ENCODE measurements at places on chromosomes 4 and X.

GRCh38 chr4:111693758-111694157 lies 451.5 kb upstream of the FAM241A start:
- no peak for DNase-seq

DNA sequence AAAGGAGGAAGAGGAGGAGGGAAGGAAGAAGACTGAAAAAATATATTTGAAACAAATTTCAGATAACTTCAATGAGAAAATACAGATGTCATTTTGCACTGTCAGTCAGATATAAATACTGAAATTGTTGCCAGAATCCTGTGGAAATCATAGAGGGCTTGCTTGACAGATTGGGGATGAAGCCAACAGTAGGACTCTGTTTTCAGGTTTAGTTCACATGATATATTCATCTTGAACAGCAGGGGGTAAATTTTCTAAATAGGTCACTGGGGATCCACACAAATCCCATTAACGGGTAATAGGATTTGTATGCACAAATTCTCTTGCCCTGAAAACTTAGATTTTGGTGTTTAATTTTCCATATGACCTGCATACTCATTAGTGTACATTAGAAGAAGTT lies 103.3 kb upstream of the PCDH18 start:
- DNase-seq, result no peak

- DNase-seq, result peak; percentile 27
These were observed 4.5 kb upstream of the PLCXD1 start for GRCh38 chrX:276581-277201.

GRCh38 chrX:1899841-1900240 lies 285.0 kb downstream of the ASMT start:
- DNase-seq, result no peak

DNA sequence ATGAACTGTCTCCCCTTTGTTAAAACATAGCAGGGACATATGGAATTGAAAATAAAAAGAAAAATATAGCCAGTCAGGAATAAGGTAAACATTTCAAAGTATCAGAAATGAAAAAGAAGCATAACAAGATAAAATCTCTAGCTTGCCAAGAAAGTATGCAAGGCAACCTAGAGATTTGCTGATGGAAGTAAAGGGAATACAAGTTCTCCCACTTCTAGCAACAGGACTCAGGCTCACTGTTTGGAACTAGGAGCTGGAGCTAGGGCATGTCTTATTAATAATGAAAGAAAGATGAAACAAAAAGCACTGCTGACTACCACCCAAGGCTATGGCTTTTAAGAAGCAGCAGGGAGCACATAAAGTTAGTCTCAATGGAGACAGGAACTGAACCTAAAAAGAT lies 18.2 kb downstream of the ANKRD50 start:
- no peak for DNase-seq

GRCh38 chrX:118623062-118623461 lies 104.3 kb upstream of the IL13RA1 start:
- DNase-seq, result no peak

DNA sequence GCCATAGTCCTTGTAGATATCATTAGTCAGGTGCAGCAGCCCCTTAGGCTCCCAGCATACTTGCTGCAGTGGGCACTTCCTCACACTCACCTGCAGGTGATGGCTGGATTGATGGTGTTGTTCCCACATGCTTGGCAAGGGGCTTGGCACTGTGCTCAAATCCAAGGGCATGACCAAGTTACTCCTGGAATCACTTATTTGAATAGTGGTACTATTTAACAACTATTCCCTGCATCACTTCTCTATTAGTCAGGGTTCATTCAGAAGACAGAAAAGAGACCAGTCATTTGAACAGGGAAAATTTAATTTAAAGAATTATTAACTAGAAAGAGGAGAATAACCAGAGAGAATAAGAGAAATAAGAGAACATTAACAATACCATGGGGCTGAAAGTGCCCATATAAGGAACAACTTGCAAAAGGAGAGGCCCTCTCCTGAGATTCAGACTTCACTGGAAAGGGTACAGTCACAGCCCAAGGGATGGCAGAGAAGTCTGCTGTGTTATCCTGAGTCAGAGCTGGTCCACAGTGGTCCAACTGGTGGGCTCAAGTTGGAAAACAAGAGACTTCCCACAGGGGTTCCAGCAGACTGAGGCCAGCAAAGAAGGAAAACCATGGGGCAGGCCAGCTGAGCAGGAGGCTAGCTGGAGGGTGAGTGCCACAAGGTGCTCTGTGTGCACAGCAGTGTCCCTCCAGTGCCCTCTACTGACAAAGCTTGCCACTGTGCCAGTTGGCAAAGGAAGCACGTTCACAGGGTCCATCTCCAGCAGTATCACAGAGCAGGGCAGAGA lies 9.8 kb downstream of the SPP1 start:
- peak; percentile 14 for DNase-seq

DNA sequence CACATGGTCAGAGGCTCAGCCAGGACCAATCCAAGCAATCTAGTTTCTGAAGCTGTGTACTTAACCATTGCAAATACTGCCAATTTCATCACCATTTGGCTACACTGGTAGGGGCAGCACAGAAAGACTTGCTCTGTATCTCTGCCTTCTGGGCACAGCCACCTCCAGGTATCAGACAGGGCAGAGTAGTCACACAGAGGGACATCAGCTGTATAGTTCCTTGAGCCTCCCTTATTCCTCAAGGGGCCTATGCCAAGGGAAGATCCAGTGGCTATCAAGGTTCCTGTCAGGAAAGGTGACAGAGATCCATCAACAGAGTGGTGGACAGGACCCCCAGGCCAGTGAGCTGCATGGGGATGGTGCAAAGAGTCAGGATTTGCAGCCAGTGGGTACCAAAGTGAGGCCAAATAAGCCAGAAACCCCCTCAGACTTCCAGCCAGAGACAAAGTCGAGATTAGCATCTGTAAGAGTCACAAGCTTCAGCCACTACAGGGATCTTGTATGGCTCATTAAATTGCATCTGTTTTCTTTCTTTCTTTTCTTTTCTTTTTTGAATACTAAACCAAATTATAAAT lies 381.6 kb upstream of the CPEB2 start:
- DNase-seq, result no peak

- DNase-seq, result no peak
These were observed 36.5 kb downstream of the EFNB1 start for GRCh38 chrX:68865300-68865699.

DNA sequence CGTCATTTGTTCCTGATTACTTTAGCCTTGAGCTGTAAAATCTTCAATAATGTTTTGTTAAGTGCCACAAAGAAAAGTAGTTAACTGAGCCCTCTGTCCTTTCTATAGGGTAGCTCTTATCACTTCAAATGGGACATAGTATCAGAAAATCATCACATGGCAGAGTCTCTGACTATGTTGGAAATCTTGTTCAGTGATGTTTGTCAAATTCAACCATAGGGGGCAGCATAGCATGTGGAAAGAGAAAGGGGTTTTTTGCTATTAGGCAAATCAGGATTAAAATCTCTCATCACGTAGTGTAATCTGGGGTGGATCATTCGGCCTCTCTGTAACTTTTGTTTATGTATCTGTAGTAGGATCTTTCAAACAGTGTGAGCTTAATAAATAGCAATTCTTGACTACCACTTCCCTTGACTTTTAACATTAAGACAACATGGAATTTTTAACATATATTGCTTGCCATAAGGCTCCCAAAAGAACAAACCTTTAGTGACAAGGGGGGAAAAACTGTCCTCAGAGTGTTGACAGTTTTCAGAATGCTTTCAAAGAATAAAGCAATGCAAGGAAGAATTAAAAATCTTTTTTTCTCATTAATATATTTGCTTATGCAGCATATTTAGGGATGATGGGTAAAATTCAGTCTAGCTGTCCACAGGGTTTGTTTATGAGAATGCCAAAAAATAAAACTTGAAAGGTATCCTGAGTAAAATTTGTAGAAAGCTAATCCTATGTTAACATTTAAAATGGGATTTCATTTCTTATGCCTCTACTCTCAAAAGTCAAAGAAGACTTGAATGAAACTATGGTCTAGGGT lies 127.2 kb downstream of the FBXW7 start:
- peak; percentile 5 for DNase-seq

DNA sequence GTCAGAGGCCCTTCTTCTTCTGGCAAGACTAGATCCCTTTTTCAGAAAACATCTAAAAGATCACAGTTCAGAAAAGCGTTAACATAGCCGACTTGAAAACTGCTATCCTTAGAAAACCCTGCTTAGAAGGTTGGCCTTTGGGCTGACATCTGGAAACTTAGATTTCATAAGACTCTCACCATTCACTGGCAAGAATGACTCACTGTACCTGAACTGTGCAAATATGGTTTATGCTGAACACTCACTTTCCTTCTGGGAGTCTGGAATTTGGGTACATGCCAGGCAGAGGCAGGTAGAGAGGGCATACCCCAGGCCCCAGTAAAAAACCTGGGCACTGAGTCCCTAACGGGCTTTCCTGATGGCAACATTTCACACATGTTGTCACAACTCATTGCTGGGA lies 88.8 kb upstream of the GPC3 start:
- DNase-seq, result no peak

GRCh38 chrX:13180807-13181206 lies 136.4 kb upstream of the FAM9C start:
- DNase-seq, result no peak

DNA sequence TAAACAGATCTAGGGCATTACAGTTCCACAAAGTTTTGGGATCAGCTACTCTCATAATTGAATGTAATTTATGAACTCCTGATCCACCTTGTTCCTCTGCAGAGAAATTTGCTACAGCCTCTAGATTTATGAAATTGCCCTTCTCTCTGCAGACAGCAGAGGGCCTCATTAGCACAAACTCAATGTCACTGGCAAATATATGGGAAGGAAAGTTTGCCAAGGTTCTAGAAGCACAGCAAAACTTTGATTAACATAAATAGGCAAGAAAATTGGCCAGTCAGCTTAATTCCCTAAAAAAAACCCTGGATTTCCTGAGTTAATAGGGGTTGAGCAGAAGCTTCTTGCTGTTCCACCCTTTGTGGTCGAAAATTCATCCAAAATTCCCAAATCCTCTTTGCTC lies 31.5 kb downstream of the PRPS1 start:
- DNase-seq, result no peak

DNA sequence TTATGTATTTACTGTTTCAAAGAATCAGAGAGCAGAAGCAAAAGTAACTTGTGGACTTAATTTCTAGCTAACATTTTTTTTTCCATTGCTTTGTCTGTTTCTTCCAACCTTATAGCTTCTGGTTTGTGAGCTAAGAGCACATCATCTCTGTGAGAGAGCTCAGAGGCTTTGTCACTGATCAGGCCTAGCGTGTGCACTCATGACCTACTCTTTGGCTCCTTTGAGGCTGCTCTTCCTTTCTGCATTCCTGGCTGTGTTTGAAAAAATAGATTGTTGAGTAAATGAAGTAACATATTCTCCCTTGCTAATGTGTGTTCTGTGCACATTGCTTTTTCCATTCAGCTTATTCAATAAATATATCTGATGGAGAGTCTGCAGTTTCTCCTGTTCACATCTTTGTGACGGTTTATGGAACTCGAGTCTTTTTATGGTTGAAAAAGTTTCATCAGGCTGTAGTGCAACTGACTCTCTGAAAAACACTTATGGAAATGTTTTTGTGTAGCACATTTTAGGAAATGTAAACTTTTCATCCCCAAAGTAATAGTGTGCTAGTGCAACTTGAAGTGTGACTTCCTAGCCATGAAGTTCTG lies 133.0 kb downstream of the RAPGEF2 start:
- DNase-seq, result no peak

- DNase-seq, result no peak
These were observed 17.6 kb upstream of the GABRA4 start for GRCh38 chr4:47010912-47011446.
